Stromal cell of bone marrow (primary cell): ENCODE measurements at places on chromosomes 5 and 9.

DNA sequence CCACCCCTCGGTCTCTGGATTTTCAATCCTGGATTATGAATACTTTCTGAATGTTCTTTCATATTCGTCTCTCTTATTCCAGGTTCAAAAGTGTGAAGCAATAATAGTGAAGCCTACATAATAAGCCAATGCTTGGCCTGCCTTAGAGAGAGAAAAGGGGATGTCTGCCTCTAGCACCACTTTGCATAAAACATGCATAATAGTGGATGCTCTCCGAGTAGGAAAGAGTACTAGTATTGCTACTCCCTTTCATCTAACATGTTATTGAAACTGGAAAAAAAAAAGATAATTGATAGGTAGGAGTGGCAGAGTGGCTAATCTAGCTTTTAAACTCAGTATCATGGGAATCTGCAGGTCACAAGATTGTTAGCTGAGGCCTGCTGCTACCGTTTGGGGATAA, 158.1 kb downstream of the SPATA31D1 start:
- no peak for DNase-seq

GRCh38 chr5:134177369-134178095, 782 bp upstream of the SKP1 start:
- DNase-seq, result peak; percentile 27

GRCh38 chr9:123828449-123828848, 101.5 kb downstream of the DENND1A start:
- no peak for DNase-seq

DNA sequence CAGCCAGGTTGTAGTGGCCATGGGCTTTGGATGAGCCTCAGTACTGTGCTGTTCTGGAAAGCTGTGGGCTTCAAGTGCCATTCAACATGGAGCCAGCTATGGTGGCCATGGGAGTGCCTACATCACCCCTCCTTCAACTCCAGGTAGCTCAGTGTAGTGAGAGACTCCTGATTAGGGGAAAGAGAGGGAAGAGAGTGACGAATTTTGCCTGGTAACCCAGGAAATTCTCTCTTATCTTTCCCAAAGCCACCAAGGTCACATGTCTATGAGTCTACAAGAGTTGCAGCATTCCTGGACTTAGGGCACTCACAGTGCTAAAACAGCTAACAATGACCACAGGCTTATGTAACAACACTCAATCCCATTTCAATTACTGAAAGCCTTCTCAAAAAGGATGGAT, 81.7 kb upstream of the SPTLC1 start:
- DNase-seq, result peak; percentile 54

GRCh38 chr5:123176224-123176937, 87.3 kb downstream of the PRDM6 start:
- no peak for DNase-seq
